ENCODE measurements at places on chromosomes 12 and 14.

DNA sequence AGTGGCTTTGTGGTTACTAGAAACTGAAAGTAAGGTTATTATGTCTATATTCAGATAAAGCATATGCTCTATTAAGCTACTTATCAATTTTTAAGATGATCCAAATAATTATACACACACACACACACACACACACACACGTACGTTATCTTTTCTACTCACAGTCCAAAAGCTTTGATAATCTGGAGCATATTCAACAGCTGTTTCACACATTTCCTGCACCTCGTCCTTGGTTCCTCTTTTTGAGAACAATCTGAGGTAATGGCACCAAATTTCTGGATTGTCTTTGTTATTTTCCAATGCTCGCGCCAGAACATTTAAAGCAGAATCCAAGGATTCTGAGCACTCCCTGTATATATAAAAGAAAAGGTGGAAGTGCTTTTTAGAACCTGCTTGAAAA lies 37.5 kb downstream of the ZFC3H1 start:
- DNase-seq: no peak

GRCh38 chr12:79664518-79664917 lies 26.2 kb downstream of the PAWR start:
- no peak for DNase-seq

DNA sequence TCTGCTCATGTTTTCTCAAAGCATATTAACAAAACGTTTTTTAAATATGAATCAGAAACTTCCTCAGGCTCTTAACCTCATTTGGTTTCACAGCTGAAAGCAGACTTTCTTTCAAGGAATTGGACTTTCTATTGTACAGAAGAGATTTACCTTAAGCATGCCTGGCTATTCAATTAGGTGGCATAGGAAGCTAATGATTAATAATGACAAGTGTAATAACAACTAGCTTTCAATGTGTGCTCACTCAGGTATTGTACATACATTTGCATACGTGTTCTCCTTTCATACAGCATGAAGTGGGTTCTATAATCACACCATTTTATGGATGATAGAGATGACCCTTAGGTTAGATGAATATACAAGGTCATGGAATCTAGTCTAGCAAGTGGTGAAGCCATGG lies 115.7 kb downstream of the ANO6 start:
- DNase-seq: no peak

DNA sequence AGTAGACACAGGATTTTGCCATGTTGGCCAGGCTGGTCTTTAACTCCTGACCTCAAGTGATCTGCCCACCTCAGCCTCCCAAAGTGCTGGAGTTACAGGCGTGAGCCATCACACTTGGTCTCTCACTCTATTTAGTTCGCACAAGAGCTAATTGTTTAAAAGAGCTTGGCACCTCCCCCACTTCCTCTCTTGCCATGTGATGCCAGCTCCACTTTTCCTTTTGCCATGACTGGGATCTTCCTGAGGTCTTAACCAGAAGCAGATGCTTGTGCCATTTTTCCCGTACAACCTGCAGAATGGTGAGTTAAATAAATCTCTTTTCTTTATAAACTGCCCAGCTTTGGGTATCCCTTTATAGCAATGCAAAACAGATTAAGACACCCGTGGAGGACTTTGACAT lies 200.1 kb upstream of the FRMD6 start:
- no peak for DNase-seq

DNA sequence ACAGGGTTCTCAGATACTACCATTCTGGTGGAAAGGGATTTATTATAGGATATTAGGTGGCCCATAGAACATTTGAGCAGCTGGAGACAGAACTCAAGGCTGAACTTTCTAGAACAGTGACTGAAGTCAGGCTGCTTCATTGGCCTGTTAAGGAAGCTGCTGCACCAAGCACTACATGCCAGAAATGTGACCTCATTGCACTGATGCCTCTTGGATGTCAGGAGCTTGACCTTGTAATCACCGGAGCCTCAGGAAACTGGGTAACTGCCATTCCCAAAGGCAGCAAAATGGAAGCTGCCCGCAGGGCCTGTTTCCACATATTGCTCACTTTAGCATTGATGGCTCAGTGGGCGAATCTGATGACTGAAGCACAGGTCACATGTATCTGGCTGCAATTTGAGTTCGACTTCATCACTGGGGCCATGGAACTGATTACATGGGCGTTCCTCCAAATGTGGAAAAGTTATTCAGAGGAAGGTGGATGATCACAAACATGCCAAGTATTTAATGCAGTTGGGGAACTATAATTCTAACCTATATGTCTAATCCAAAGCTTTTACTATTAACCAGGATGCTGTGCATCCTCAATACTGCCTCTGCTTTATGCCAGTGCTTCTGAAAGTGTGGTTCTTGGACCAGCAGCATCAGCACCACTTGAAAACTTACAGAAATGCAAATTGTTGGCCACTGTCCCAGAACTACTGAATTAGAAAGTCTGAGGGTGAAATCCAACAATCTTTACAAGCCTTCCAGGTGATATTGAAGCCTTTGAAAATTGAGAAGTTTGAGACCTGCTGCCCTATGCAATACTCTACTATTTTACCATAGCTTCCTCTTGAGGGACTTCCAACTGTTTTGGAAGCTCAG lies 337.2 kb upstream of the NAV3 start:
- DNase-seq: peak; percentile 20
